Prostate gland (tissue), 2 donors: ENCODE measurements at places on chromosomes 3 and 15.

DNA sequence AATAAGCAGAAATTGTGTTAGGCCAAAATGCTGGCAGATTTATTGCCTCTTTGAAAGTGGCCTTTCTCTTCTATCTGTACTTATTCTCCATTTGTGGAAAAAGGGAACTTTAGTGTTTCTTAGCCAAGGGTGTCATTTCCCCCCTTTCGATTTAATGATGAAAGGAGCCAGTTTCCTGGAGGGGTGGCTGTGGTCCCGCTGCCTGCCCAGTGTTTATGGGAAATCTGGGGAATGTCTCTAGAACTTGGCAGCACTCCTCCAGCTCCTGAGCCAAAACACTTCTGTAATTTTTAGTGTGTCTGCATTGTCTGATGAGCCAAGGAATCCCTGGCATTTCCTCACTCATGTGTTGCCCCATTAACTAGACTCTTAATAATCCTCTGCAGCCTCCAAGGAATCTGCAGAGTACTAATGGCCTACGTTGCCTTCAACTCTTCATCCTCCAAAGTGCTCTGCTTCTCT is 448.8 kb downstream of the GRM7 start:
- DNase-seq: peak; percentile 75

DNA sequence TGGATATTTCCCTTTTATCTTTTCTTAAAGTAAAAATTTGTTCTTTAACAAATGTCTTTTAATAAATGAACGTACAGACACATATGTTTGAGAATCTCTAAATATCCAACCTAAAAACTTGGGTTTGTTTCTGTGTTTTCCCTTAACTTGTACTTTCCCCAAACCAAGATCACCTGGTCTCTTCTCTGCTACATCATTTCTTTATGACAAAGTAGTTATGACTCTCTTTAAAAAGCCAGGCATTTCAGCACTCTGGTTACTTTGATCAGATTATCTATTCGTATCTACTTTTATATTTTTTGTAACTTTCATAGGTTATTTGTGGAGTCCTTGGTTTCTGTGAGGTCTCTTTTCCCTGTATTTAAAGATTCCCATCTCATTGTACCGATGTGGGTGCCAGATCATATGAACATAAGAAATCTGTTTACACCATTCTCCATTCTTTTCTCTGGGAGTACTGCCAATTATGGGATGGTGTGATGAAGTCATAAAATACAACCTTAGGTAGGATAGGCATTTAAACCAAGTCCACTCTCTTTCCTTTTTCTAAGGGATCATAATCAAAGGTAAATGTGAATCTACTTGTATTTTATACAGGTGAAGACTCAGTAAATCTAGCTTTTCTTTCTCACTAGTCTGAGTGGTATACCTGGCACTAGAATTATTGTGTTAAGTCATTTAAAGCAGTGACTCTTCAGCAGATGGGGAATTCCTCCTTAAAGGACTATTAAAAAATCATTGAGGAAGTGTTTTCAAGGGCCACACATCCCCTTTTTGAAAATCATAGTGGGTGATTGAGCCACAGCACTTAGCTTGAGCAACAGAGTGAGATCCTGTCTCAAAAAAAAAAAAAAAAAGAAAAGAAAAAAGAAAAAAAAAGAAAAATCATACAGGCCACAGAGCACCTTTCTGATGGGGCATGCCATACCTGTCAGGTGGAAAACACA is 12.4 kb upstream of the NFKBIZ start:
- DNase-seq: peak; percentile 53

DNA sequence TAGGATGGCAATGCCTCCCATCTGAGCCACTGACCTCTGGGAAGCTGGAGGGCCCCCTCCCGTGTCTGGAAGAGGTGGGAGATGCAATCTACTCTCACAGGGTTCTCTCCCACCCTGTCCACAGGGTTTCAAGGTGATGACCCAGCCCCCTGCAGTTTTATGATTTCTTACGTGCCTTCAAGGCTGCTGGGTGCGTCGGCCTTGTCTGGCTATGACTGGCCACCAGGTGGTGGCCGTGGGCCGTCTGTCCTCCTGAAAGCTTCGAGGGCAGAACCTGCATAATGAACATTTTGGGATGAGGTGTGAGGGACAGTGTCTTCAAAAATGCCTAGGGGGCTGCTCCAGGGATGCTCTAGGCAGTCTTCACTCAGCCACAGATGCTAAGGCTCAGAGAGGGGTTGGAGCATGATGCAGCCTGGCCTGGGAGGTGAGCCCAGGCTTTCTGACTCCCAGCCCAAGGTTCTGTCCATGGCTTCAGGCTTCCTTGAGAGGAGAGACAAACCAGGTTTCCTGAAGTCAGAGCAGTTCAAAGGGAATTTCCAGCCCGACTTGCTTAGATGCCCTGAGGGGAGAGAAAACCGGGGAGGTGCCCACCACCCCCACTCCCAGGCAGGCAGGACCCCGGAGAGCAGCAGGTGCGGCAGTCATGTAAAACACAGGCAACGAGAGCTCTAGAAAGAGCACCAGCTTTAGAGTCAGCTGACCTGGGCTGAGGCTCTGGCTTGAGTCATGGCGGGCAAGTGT is 18.7 kb downstream of the ISG20 start:
- no peak for DNase-seq

- no peak for DNase-seq
Observed at GRCh38 chr15:65223996-65224395, 12.7 kb upstream of the CILP start.

DNA sequence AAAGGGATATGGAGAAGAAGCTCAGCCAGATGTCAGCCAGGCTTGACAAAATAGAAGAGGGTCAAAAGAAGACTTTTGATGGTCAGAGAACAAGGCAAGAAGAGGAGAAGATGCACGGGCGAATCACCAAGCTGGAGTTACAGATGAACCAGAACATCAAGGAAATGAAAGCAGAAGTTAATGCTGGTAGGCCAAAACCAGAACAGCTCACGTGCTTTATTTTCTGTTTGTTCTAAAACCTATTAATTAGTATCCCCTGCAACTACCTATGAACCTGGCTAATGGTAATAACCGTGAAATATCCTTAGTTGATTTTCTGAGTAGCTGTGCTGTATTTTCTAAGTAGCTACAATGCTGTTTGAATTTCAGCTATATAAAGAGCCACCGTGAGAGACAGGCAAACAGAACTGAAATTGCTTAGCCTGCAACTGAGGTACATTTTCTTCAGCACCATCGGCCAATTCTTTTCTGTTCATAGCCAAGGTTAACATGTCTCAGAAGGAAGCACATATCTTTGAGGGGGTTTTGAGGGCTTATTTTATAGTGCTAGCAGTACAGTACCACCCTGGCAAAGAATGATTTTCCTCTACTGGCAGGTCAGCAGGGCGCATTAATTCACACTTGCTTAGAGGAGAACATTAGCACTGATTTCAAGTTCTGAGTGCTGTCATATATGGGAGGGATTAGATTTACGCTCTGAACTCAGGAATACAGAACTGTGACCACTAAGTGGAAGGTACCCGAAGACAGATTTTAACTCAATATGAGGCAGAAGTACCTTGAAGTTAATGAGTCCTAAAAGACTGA is 78.9 kb downstream of the FAM81A start:
- DNase-seq: no peak

- no peak for DNase-seq
Observed at GRCh38 chr3:73597476-73597875, 27.3 kb downstream of the PDZRN3 start.

GRCh38 chr3:72067721-72068120 is 282.8 kb upstream of the PROK2 start:
- no peak for DNase-seq

DNA sequence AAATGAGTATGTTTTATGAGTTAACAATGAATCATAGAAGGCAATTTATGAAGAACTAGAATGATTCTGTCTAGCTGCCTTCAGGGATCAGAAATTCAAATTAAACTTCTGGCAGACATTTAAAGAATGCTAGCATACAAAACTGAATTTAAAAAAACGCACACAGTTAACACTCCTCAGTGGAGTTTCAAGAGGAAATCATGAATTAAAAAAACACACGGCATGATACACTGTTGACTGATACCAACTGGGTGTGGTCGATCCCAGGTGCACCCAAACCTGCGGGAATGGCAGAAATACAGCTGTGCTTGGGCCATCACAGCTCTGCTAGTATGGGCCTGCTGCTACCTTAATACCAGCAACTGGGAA is 526.0 kb downstream of the FOXP1 start:
- DNase-seq: no peak

DNA sequence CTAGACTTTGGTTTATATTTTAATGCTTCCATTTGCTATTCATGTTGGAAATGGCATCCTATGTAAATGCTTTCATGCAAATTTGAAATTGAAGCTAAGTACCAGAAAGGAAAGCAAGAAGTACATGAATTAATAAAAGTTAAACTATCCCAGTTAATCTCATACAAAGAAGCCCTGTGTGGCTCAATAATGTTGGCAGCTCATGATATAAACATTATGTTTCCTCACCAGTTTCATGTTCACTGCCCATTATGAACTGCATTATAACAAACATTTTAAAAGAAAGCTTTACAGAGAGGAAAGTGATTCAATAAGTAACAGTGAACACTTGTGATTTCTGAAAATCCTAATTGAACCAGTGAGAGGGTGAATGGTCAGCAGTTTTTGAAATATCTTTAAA is 62.9 kb upstream of the ROBO2 start:
- no peak for DNase-seq

DNA sequence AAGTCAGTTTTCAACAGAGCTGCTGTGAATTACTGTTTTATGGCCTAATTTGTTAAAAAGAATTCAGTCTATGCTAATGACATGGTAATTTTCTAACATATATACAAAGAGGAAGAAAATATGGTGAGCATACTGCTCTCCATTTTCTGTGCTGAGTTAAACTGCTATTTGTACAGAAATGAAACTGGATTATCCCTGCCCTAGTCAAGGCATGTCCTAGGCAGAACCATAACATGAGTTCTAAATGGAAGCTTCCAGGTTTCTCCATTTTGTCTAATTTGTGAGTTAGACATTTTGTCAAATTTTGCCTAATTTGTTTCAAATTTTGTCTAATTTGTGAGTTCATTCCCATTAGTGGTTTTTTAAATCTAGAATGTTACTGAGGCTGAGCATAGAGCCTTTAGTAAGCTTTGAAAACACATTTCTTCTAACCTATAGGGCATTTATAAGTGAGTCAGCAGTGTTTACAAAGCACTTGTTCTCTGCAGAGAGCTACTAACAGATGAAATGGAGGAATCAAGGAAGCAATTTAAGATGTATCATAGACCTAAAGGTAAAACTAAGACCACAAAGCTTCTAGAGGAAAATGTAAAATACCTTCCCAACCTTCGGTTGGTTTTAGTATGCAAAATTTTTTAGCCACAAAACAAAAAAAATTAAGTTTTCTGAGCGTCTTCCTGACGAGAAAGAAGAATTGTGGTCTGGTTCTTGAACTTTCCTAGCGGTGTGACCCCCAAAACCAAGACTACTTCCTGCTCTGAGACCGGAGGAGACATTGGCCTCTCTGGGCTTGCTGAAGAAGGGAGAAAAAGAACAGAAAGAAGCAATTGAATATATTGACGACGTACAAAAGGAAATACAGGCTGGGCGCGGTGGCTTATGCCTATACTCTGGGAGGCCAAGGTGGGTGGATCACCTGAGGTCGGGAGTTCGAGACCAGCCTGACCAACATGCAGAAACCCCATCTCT is 9.8 kb downstream of the P2RY14 start:
- DNase-seq: no peak

- DNase-seq: peak; percentile 66
Observed at GRCh38 chr3:188052169-188053035, 101.6 kb upstream of the LPP start.

DNA sequence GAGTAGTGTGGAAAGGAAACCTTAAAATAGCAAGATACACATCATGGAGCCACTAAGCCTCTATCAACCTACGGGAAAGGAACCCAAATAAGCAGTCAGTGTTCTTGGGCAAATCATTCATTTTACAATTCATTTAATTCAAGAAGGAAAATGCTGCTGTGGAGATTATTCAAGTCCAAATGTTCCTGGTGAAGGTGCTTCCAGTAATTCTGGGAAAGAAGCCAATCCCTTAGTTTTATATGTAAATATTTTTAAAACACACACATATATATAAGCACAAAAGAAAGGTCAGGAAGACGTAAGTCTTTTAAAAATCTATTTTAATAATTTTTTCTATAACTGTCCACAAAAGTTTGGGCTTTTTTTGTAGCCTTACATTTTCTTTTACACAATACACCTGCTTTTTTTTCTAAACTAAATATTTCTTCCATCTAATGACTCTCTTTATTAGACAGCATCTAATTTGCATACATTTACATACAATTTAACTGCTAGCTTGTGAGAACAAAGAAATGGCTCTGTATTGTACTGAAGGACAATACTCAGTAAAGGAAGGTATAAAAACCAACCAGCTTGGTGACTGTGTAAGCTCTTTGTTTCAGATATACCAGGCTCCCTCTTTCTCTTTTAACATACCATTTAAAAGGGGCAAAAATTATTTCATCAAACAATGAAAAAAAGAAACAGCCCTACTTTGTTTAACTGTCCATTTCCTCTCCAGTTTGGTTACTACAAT is 269.5 kb downstream of the ZBTB20 start:
- no peak for DNase-seq

DNA sequence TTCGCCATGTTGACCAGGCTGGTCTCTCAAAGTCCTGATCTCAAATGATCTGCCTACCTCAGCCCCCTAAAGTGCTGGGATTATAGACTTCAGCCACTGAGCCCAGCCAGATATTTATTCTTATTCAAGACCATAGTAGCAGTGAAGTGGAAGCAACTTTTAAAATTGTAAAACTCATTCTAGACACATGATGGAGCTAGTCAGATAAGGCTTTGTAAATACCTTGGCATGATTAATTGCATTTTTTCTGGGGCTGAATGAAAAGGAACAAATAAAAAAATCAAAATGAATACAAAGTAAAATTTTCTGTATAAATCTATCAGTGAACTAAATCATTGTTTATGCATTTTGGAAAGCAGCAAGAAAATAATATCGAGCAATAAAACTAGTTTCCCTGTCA is 4.1 kb upstream of the MYO1E start:
- no peak for DNase-seq

GRCh38 chr3:94156626-94157025 is 93.8 kb downstream of the NSUN3 start:
- no peak for DNase-seq

DNA sequence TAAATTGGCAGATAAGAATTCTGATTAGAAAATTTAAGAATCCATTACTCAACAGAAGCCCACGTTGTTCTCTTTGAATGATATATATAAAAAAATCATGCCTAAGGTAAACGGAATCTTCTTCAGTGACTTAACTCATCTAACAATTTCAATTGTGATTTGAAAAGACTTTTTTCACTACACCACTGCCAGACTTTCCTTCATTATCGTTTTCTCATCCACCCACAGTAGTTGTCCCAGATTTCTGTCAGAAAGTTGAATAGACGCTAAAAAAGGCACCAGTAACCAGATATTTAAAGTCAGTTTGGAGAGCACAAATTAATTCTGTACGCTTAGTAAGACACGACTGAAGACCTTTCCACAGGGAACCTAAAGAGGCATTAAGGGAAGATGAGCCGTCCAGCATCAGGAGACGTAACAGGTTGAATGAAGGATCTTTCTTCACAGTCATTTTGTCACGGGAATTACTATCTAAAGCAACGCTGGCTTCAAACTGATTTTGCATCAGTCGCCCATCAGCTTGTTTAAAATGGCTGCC is 1.3 kb downstream of the HIGD1A start:
- no peak for DNase-seq

- no peak for DNase-seq
Observed at GRCh38 chr15:42401544-42402454, 42.5 kb downstream of the CAPN3 start.

- DNase-seq: peak; percentile 60
Observed at GRCh38 chr15:85168642-85169173, 187.1 kb downstream of the PDE8A start.
